ENCODE measurements at places on chromosomes 11 and 22.

DNA sequence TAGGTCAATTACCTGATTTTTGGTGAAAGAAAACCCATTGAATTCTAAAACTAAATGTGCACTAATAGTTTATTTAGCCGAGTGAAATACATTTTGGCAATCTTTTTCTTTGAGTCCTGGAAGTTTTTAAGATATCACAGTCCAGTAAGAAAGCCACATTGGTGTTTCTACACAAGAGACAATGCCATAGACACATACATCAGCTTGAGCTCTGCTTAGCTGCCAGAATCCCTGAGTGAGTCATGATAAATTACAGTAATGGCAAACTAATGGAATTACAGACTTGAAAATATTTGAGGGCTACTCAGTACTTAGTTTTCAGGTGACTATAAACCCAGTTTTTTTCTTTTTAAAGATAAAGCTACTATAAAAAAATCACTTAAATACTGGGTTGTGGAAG, 155.4 kb downstream of the OR4C45 start:
- no peak for DNase-seq

DNA sequence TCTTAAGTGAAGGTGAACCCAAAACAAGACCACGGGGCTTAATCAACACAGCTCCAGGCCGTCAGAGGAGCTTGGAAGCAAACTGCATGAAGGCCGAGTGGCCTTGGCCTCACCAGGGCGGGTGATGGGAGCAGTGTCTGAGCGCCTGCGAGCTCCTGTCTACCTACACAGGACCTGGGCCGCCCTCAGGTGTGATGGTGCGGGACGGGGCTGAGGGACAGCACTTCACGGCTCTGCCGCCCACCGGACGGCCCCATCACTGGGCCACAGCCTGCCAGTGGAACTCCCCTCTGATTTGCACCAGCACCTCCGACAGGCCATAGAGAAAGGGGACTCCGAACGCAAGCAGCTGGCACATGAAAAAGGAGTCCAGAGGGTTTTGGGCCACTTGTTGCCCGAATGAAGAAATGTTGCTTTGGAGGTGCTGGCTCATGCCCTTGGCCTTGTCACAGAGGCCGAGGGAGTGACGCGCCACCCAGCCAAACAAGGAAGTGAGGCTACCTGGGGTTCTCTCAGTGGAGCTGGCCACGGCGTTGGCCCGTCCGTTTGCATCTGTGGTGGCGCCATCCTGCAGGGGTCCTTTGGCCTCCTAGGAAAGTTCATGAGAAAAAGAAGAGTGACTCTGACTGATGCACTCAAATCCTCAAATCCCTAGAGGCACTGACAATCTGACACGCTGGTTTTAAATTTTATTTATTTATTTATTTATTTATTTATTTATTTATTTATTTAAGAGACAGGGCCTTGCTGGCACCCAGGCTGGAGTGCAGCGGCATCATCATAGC, 90.3 kb upstream of the BID start:
- no peak for DNase-seq

- DNase-seq, result no peak
Measured at GRCh38 chr11:77207618-77208313, 79.7 kb downstream of the MYO7A start.

- no peak for DNase-seq
Measured at GRCh38 chr11:88061111-88061510, 114.1 kb downstream of the RAB38 start.

GRCh38 chr11:119664701-119665420, 64.1 kb downstream of the NECTIN1 start:
- DNase-seq, result no peak

- no peak for DNase-seq
Measured at GRCh38 chr22:39457198-39457555, 365 bp downstream of the MGAT3 start.
